ENCODE measurements at places on chromosomes 2 and 18. TPM values are rescaled to one million over a fixed set of nuclear protein-coding genes. Genes with fewer than 3 reads are reported as not detected.

GRCh38 chr2:78940998-78941397, 84.5 kb upstream of the REG3G start:
- no peak for DNase-seq

GRCh38 chr18:34726286-34727004, 16.3 kb downstream of the DTNA start:
- DNase-seq, result no peak

DNA sequence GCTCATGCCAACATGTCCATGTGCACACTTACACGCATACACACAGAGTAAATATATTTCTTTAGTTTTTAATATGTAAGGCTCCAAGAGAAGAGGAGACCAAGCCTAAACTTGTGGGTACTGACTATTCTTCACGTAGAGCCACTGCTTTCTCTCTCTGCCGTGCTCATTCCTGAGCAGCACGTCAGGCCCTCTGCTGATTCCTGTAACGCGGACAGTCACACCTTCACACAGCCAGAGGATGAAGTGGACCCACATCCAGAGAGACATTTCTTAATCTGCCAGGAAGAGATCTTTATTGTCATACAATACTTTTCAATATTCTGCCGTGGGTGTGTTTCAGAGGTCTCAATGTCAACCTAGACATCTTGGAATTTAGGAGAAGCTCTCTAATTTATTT, 560.7 kb downstream of the STK39 start:
- DNase-seq, result no peak

- DNase-seq, result no peak
Measured at GRCh38 chr2:120272763-120273481, 20.3 kb downstream of the RALB start.

- DNase-seq, result no peak
Measured at GRCh38 chr18:35457140-35457704, 40.5 kb downstream of the INO80C start.

GRCh38 chr2:239444626-239445577, 44.1 kb upstream of the HDAC4 start:
- DNase-seq, result no peak

GRCh38 chr2:105802587-105802986, 57.9 kb downstream of the NCK2 start:
- peak; percentile 79 for DNase-seq

GRCh38 chr2:31812051-31812798, 198.6 kb downstream of the MEMO1 start:
- DNase-seq, result peak; percentile 76

RSAD2 gene
- total RNA-seq, result not detected
